ENCODE measurements at places on chromosomes 3 and 15.

- no peak for DNase-seq
Measured at GRCh38 chr3:58560771-58561311, 16.4 kb downstream of the FAM107A start.

DNA sequence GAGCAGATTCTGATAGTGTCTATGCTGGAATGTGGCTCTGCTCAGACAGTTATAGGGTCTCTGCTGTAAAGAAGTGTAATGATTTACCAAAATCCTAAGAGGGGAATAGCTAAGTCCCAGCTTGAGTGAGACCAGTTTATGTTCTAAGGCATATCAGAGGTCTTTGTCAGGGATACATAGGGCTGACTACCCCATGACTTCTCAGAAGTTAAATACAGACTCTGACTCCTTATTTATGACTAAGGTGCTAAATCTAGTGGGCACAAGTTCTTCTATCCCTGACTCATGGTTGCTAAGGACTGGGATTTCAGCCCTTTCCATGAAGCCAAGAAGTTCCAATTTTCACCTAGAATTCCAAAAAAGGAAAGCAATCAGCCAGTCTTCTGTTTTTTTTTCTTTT, 192.6 kb upstream of the POU1F1 start:
- DNase-seq: no peak

- DNase-seq: no peak
Measured at GRCh38 chr3:171446801-171447578, 13.2 kb downstream of the TNIK start.

DNA sequence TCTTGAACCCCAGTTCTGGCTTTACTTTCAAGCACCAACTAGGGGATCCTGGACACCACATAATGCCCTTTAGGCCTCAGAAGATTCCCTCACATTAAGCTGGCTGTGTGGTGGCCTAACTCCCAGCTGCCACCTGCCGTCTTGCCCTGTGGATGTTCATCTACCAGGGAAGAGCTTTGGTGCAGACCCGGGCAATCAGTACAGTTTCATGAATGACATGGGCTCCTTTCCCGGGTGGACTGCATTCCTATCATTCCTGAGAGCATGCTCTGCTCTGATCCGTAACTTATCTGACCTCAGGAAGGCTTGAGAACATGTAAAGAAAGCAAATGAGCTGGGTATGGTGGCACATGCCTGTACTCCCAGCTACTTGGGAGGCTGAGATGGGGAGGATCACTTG, 50.0 kb upstream of the GSK3B start:
- no peak for DNase-seq

DNA sequence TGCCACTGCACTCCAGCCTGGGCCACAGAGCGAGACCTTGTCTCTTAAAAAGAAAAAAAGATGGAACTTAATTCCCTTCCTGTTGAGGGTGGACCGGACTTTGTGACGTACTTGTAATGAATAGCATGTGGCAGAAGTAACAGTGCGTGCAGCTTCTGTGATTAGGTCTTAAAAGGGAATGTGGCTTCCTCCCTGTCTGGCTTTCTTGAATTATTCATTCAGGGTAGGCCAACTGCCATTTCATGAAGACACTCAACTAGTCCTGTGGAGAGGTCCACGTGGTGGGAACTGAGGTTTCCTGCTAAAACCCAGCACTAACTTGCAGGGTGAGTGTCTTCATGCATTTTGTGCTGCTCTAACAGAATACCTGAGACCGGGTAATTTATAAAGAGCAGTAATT, 98.9 kb upstream of the PIAS1 start:
- no peak for DNase-seq

DNA sequence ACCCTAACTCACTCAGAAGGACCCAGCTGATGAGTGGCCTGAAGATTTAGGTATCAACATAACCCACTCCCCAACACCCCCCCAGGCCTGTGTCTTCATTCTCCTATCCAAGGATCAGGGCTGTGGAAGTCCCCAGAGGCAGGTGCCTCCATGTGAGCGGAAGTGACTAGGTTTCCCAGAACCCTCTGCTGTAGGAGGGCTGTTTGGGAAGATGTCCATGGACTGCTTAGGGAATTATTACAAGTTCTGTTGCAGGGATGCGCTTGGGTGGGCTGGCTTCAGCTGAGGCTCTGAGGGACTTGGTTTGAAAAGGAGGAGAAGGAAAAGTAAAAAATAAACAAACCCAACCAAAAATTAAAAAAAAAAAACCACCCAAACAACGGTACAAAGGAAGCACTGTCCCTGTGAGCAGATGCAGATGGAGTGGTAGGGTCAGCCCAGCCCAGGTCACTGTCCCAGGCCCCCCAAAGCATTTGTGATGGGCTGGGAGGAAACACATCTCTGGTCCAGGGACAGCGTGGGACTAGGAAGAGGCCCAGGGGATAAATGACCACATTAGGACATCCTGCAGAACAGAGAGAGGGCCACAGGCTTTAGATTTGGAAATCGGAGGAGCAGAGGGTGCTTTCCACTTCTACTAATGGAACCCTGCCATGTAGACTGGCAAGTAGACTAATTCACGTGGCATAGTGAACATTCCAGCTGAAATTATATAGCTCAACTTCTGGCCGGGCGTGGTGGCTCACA, 12.2 kb upstream of the APOD start:
- no peak for DNase-seq

DNA sequence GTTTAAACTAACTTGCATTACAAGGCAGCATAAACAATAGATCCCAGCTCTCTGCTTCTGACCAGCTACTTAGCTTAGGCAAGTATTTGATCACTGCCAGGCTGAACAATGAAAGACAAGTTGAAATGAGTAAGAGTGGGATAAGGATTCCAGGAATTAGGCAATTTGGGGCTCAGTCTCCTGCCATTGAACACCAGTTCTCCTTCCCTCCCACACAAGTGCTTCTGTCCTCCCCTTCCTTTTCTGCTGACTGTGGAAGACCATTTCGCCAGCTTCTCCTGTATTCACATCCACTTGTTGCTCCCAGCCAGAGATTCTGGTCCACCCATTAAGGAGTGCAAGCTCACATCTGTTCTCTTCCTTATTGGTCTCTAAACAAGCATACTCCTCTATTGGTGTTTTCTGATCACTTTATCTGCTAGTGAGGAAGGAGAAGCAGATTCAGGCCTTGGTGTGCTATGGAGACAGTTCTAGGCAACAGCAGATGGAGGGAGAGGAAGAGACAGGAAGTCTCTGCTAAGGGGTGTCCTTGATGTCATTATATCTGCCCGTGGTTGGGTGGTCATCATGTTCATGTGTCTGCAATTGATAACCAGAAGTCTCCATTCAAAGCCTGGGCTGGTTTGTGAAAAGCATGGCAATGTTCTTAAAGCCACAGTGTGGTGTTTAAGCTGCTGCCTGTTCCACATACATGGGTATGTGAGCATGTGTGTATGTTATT, 121.5 kb downstream of the PLCL2 start:
- DNase-seq: no peak

DNA sequence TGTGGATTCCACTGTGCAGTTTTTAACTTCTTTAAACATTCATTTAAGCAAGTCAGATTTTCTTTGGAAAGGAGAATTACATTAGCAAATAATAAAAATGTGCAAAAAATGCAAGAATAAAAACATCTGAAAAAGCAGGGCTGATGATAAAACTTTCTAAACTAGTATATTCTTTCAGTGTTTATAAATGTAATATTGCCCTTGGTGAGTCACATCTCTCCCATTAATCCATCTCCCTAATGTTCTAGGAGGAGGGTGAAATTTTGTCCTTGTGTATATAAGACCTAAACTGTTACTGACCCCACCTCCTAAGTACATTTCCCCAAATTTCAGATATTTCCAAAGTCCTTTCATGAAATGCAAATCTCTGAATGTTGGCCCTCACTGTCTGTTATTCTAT, 28.5 kb upstream of the DCUN1D1 start:
- DNase-seq: no peak

DNA sequence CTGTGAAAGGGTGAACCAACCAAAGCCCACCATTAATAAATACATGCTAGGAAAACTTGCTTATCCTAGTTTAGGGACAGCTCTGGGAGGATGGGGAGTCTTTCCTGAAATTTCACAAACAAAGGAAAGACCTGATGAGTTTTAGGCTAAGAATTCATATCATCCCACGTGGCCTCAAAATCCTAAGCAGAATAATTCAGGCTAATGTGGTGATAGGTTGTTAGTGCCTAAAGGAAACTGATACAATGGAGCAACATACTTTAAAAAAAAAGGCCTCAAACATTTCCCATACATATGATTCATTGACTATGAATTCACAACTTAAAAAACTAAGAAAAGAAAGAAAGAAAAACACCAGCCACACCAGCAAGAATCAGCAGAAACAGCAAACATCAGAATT, 126.9 kb upstream of the CNTN4 start:
- DNase-seq: no peak

DNA sequence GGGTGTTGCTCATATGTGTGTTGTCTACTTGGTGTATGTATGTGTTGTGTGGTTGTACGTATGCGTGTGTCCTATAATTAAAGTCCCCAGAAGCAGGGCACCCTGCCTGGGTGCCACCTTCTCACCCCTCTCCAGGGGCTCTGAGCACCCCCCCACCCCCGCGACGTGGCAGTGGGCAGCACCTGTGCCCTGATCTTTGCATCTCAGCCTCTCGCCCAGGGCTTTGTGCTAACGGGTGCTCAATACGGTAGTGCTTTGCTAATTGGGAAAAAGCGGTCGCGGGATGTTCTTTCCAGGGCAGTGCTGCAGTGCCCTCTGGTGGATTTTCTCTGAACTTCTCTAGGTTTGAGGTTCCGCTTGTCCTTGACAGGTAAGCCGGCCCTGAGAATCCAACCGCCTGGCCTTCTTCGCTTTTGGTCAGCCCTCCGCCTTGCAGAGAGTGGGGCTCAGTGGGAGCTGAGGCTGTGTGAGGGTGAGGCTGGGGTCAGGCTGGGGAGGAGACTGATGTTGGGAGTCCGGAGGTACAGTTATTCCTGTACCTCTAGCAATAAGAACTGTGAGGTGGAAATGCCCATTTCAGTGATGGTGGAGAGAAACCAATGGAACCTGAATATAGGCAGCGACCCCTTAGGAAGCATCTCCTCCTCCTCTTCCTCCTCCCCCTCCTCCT, 17.6 kb upstream of the EPHB3 start:
- peak; percentile 56 for DNase-seq

GRCh38 chr3:181329024-181329423, 339.5 kb upstream of the DNAJC19 start:
- DNase-seq: no peak

DNA sequence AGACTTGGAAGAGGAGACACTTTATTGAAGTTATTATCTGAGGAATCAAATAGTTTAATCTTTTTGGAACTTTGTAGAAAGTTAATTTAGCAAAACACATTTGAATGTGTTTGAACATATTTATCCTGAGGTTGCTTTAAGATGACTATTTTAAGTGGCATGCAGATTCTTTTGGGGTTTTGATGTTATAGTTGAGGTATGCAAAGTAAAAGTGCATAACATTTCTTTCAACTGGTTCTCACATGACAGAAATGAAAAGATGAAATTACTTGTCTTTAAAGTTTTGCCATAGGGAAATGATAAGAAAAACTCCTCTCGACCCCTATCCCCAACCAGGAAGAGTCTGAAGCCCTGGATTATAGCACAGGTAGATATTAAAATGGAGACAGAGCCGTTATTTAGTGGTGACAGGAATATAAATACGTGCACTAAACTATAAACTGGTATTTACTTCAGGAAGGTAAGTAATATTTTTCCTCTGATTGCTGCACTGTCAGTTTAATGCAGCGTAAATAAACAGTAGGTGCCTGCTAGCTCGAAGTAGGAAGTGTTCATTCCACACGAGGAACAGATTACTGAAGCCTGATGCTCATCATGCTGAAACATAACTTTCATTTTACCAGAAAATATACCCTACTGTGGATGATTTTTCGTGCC, 15.1 kb upstream of the SATB1 start:
- DNase-seq: no peak

- no peak for DNase-seq
Measured at GRCh38 chr3:159854500-159855124, 134.0 kb upstream of the IL12A start.

GRCh38 chr15:44219073-44219472, 24.0 kb upstream of the FRMD5 start:
- DNase-seq: no peak

DNA sequence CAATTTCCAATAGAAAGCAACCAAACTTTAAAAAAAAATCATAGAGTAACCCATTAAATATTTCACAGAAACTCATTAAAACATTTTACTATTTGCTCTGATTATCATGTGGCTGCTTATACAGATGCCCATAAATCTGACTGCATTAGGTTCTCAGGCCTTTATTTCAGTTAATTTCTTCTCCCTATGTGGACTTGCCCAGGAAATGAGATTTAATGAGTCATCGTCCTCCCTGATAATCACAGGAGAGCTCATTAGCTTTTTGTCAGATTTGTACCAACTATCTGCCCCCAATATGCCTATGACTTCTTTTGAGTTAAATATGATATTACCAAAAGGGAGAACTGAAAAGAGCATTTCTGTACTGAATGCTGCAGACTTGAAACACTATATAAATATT, 168.0 kb downstream of the FOXB1 start:
- no peak for DNase-seq

- no peak for DNase-seq
Measured at GRCh38 chr3:177552051-177552450, 354.8 kb upstream of the TBL1XR1 start.

GRCh38 chr3:195286115-195286872, 15.3 kb upstream of the XXYLT1 start:
- DNase-seq: no peak

DNA sequence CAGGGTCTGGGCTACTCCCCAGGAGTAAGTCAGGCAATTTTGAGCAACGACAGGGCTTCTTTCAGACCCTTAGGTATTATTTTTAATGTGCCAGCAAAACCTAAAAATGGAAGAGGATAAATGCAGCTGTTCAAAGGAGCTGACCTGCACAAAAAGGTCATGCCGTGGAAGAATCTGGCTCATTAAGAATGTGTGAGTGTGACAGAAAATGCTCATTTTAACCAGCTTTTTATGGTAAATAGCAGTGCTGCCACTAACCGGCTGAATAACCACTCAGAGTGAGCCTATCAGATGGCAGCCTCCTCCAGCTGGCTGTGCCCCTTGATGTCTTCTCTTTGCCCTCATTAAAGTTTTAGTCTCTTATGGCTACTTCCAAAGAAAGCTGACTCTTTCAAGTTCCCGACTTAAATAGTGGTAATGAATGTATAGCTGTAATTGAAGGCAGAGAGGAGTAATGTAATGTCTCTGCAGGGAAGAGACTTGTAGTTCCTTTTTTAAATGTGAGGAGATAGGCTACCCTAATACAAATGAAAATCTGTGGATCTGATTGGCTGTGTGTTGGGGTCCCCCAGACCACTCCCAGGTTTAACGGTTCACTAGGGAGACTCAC, 9.5 kb upstream of the FSTL1 start:
- no peak for DNase-seq

GRCh38 chr3:139364549-139364948, 20.7 kb downstream of the MRPS22 start:
- no peak for DNase-seq
